ENCODE measurements at places on chromosomes 11 and 22.

DNA sequence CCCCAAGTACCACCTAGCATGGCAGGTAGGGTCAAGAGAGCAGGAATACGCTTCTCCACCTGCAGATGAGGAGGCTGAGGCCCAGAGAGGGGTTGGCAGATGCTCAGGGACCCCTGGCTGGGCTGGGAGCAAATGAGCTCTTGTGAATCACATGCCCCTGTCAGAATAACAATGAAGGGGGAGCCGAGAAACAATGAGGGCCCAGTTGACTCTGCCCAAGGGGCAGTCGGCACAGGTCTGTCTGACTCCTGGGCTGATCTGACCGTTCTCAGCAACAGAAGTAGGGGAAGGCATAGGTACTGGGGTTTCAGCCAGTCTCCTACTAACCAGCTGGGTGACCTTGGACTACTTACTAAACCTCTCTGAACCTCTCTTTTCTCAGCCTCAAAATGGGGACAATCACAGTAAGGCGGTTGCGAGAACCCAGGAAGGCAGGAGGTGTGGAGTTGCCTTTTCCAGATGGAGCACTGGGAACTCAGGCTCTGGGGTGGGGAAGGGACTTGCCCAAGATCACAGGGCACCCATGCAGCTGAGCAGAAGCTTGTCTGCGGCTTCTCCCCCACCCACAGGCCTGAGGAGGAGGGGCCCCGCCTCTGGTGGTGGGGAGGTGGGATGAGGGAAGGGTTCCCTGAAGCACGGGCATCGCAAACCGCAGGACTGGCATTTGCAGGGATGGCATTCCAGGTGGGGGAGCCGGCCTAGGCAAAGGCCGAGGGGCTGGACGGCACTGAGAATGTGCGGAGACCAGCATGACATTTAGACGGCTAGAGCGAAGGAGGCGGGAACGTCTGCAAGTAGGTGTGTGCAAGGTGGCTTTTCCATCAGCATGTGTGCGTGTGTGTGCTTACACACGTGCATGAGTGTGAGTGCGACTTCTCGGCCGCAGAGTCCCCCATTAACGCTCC lies 163.0 kb downstream of the MN1 start:
- no peak for DNase-seq

- DNase-seq: no peak
Measured at GRCh38 chr11:100011697-100012096, 675.4 kb upstream of the ARHGAP42 start.

GRCh38 chr11:46330563-46331281 lies 16.5 kb upstream of the DGKZ start:
- DNase-seq: peak; percentile 56

- DNase-seq: peak; percentile 89
Measured at GRCh38 chr22:19524170-19525115, at the start of gene CLDN5. CLDN5 (minus strand) TSS chr22:19524410; CDS start chr22:19524255, 155 bp downstream.

DNA sequence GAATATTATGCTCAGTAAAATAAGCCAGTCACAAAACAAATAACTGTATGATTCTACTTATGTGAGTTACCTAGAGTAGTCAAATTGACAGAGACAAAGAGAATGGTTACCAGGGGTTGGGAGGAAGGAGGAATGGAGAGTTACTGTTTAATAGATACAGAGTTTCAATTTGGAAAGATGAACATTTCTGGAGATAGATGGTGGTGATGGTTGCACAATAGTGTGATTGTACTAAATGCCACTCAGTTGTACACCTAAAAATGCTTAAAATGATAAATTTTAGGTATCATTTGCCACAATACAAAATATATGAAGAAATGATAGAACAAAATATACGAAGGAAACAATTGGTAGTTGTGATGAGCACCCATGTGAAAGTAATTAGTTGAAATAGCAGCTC lies 43.4 kb downstream of the PDHX start:
- no peak for DNase-seq

- DNase-seq: no peak
Measured at GRCh38 chr22:39078329-39078728, 1.3 kb downstream of the APOBEC3G start.

- no peak for DNase-seq
Measured at GRCh38 chr11:43381802-43382201, 23.1 kb downstream of the TTC17 start.
